Muscle of arm (tissue), 14 donors: ENCODE measurements at places on chromosomes 11 and 22. TPM values are rescaled to one million over a fixed set of nuclear protein-coding genes. Genes with fewer than 3 reads are reported as not detected.

Gene OR5J2
- not detected for polyA plus RNA-seq

Gene RIMBP3C
- polyA plus RNA-seq, result 0.40 TPM

Gene DGCR6
- polyA plus RNA-seq, result 100 TPM

Gene HEPHL1
- polyA plus RNA-seq, result not detected

Gene APOA1
- not detected for polyA plus RNA-seq

Gene KDM4D
- not detected for polyA plus RNA-seq

Gene YPEL4
- polyA plus RNA-seq, result 1.5 TPM

Gene KCNK4
- polyA plus RNA-seq, result not detected

Gene OR4A16
- not detected for polyA plus RNA-seq

Gene AMOTL1
- 36.9 TPM for polyA plus RNA-seq

Gene SCN4B
- 4.5 TPM for polyA plus RNA-seq

Gene RASL10A
- polyA plus RNA-seq, result not detected

Gene OSBPL5
- 13.4 TPM for polyA plus RNA-seq

Gene LYVE1
- polyA plus RNA-seq, result not detected

Gene DAGLA
- 4.0 TPM for polyA plus RNA-seq

Gene C11orf91
- polyA plus RNA-seq, result not detected

Gene ESAM
- polyA plus RNA-seq, result 51.7 TPM

Gene C11orf52
- 0.88 TPM for polyA plus RNA-seq

Gene EXPH5
- 0.54 TPM for polyA plus RNA-seq

Gene SYT13
- polyA plus RNA-seq, result 4.6 TPM

Gene RBFOX2
- 216 TPM for polyA plus RNA-seq

Gene MS4A2
- polyA plus RNA-seq, result not detected

Gene MPEG1
- polyA plus RNA-seq, result 16.7 TPM

Gene FOSL1
- not detected for polyA plus RNA-seq

Gene CASP5
- polyA plus RNA-seq, result 0.81 TPM

Gene XKR3
- not detected for polyA plus RNA-seq

Gene PANX3
- not detected for polyA plus RNA-seq

Gene MB
- polyA plus RNA-seq, result 98.7 TPM

Gene TPH1
- polyA plus RNA-seq, result 0.33 TPM

Gene OR51I1
- polyA plus RNA-seq, result not detected

Gene PRR5
- polyA plus RNA-seq, result 22.2 TPM

Gene NNMT
- 81.3 TPM for polyA plus RNA-seq

Gene SCGB1C1
- polyA plus RNA-seq, result not detected

Gene PLEKHB1
- polyA plus RNA-seq, result 1.9 TPM

Gene C2CD3
- polyA plus RNA-seq, result 20.1 TPM
